ENCODE measurements at places on chromosomes 6 and 20.

- DNase-seq: no peak
Observed at GRCh38 chr6:155974811-155975323, 519.2 kb upstream of the NOX3 start.

DNA sequence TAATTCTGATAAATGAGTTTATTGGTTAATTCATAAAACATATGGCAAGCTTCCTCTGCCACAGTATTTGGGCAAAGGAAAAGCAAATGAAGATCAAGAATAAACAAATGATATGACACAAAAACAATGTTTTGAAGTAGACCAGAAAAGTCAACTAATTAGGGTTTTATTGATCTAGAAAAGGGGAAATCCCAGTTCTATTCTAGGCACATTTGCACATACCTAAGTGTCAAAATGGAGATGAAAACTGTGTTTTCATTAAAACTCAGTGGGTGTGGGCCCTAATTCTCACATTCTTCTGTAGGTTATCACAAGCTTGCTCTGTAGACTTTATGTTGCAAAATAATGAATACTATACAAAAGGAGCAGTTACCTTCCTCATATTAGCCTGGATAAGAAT lies 69.0 kb upstream of the TENT5A start:
- DNase-seq: no peak

GRCh38 chr20:57326667-57327455 lies 2.7 kb upstream of the SPO11 start:
- DNase-seq: peak; percentile 9

GRCh38 chr6:56534680-56535419 lies 107.8 kb downstream of the DST start:
- no peak for DNase-seq

GRCh38 chr20:13289031-13289430 lies 68.0 kb downstream of the ISM1 start:
- DNase-seq: no peak

GRCh38 chr6:137571854-137572253 lies 77.7 kb upstream of the OLIG3 start:
- peak; percentile 35 for DNase-seq

GRCh38 chr6:166529586-166529985 lies 56.9 kb downstream of the RAMACL start:
- DNase-seq: no peak

- DNase-seq: peak; percentile 71
Observed at GRCh38 chr6:111757342-111757741, 115.9 kb downstream of the FYN start.

- DNase-seq: no peak
Observed at GRCh38 chr20:50610212-50610718, 81.1 kb downstream of the RIPOR3 start.

GRCh38 chr6:93584300-93584699 lies 164.9 kb upstream of the EPHA7 start:
- DNase-seq: no peak

DNA sequence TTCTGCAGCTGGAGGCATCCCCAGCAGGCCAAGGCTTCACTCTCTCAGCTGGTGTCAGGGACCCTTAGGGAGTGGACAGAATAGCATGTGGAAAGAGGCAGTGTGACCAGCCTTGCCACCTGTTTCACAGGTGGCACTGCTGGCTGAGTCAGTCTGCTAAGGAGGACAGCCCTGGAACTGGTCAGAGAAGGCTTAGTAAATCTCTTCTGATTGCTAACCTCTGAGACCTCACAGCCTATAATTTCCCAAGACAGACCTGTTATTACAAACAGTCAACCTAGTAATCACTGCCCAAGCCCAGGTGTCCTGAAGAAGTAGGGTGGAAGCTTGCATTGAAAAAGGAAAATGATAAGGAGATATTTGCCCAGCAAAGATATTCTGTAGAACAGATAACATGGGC lies 26.4 kb upstream of the PAQR8 start:
- no peak for DNase-seq

- DNase-seq: peak; percentile 9
Observed at GRCh38 chr20:14477125-14477524, 139.7 kb upstream of the FLRT3 start.

DNA sequence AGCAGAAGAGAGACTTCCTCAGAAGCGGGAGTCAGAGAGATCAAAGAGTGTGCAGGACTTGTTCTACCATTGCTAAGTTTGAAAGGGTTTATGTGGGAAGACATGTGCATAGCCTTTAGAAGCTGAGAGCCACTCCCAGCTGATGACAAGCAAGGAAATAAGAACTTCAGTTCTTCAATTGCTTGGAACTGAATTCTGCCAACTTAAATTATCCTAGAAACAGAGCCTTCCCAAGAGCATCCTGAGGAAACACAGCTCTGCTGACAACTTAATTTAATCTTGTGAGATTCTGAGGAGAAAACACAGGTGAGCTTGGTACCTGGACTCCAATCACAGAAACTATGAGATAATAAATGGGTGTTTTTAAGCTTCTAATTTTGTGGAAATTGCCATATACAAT lies 150.6 kb upstream of the OGFRL1 start:
- no peak for DNase-seq

GRCh38 chr6:168647271-168647670 lies 206.3 kb downstream of the SMOC2 start:
- no peak for DNase-seq

DNA sequence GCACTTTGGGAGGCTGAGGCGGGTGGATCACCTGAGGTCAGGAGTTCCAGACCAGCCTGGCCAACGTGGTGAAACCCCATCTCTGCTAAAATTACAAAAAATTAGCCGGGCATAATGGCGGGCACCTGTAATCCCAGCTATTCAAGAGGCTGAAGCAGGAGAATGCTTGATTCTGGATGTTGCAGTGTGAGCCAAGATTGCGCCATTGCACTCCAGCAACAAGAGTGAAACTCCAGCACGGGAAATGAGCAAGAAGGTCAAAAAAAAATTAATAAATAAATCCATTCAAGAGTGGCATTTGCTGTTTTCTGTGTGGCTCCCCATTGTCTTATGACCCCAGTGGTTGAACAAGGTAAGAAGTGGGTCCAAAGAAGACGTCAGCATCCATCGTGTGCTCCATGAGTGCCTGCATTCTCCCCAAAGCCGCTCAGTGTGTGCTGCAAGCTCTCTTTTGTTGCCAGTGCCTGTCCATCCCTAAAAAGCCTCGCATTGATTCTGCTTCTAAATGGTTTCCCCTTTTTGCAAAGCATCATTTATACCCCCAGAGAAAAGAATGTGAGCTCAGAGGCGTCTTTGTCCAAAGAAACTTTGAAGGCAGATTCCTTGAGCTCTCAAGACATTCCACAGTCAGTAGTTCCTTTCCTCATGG lies 38.8 kb upstream of the MAP3K4 start:
- no peak for DNase-seq

GRCh38 chr6:30169658-30170614 lies 6.6 kb downstream of the TRIM15 start:
- peak; percentile 70 for DNase-seq

- no peak for DNase-seq
Observed at GRCh38 chr20:22814471-22815205, 220.5 kb upstream of the SSTR4 start.

- no peak for DNase-seq
Observed at GRCh38 chr6:37239526-37239925, 18.0 kb upstream of the TBC1D22B start.

DNA sequence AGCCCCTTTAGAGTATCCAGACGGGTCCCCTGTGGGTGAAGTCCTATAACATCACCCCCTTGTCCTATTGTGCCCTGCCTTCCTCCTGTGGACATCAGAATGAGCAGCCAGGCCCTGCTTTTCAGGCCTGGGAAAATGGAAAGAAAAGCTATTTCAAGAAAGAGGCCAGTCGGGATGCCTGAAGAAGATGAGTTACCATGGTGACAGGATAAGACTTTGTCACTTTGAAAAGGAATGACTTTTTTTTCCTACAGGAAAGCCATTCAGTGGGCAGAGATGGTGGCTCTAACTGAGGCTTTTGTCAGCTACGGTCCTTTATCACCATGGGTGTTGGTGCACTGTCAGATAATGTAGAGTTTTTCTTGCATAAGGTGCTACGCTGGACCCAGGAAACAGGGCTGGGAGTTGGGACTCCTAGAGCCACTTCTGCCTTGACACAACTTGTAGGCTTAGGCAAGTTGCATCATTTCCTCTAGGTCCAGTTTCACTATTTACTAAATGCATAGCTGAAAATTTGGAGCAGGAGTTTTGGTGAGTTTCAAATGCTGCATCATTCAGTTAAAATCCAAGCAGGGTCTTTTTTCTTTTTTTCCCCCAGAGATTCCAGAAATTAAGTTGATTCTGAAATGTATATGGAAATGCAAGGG lies 293.6 kb upstream of the PRND start:
- DNase-seq: no peak

DNA sequence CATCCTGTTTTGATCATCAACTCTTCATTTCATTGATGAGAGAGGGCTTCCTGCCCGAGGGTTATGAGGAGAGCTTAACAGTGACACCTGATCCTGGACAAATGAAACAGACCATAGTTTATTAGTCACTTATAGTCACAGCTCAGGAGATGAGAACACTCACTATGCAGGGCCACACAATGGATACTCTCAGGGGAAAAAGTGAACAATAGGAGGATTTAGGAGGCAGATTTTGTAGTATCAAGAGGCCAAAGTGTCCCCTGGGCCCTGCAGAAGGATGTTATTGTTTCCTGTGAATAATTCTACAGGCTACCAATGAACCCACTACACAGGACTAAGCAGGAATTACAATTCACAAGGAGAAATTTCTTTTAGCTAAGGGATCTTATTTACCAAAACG lies 772.8 kb upstream of the MAN1A1 start:
- peak; percentile 2 for DNase-seq

- peak; percentile 69 for DNase-seq
Observed at GRCh38 chr20:6828794-6829423, 61.4 kb downstream of the BMP2 start.

- DNase-seq: peak; percentile 79
Observed at GRCh38 chr6:20757761-20758160, 223.5 kb downstream of the CDKAL1 start.

DNA sequence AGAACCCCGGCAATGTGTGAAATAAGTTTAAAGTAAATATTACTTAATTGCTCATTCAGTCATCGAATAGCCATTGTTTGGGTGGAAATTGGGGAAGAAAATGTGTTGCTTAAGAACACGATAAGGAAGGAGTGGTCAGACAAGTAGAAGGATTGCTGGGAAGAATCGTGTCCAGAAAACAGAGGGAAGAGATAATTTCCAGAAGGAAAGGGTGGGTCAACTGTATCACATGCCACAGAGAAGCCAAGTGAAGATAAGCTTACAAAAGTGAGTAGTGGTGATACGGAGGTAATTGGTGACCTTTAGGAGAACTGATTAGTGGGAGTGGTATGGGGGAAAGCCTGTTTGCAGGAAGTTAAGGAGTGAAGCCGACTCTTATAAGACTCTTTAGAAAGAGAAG lies 306.2 kb downstream of the SOX4 start:
- no peak for DNase-seq

DNA sequence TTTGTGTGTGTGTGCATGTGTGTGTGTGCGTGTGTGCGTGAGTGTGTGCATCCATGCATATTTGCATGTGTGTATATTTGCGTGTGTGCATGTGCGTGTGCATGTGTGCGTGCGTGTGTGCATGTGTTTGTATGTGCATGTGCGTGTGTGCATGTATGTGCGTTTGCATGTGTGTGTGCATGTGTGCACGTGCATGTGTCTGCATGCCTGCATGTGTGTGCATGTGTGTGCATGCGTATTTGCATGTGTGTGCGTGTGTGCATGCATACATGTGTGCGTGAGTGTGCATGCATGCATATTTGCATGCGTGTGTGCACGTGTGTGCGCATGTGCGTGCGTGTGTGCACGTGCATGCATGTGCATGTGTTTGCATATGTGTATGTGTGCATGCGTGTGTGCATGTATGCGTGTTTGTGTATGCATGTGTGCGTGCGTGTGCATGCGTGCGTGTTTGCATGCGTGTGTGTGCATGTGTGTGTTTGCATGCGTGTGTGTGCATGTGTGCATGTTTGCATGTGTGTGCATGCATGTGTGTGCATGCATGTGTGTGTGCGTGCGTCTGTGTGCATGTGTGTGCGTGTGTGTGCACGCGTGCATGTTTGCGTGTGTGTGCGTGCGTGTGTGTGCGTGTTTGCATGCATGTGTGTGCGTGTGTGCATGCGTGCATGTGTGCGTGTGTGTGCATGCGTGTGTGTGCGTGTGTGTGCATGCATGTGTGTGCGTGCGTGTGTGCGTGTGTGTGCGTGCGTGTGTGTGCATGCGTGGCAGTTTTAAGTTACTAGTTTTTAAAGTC lies 57.7 kb upstream of the SMOC2 start:
- no peak for DNase-seq

- no peak for DNase-seq
Observed at GRCh38 chr6:19002976-19003560, 615.9 kb downstream of the RNF144B start.

DNA sequence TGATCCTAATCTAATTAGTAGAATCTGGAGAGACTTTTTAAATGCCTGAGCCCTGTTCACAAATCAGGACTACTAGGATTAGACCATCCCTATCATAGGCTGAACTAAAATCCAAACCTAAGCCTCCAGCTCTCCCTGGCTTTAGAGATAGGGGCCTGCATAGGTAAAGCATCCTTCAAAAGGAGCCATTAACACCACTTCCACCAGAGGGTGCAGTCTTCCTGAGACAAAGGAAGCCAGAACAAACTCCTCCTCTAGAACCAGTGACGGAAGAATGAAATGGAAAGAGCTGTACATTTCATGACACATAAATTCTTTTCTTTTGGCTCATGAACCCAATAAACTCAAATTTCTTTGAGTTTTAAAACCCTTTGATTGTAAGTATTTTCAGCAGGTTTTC lies 291.2 kb upstream of the ADGRB3 start:
- DNase-seq: peak; percentile 79

DNA sequence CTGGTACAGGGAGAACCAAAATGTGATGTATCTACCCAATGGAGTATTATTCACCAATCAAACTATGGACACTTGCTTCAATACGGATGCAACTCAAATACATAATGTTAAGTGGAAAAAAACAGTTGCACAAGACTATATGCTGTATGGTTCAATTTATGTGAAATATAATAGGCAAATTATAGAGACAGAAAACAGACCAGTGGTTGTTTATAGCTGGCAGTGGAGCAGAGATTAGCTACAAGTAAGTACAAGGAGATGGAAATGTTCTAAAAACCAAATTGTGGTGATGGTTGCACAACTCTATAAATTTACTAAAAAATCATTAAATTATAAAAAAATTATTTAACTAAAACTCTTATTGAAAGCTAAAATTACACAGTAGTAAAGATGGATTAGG lies 113.2 kb downstream of the PRDM1 start:
- DNase-seq: no peak

DNA sequence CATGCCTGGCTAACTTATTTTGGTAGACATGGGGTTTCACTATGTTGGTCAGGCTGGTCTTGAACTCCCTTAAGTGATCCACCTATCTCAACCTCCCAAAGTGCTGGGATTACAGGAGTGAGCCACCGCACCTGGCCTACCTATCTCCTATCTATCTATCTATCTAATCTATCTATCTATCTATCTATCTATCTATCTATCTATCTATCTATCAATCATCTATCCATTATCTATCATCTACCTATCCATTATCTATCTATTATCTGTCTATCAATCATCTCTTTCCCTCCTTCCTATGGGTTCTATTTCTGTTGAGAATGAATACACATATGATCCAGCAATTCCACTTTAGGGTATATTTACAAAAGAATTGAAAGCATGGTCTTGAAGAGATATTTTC lies 194.2 kb upstream of the ARG1 start:
- no peak for DNase-seq

GRCh38 chr6:91141346-91141745 lies 554.5 kb upstream of the MAP3K7 start:
- no peak for DNase-seq
